ENCODE measurements at places on chromosomes 7 and 10.

GRCh38 chr7:36387435-36388231 lies 2.0 kb upstream of the ANLN start:
- no peak for DNase-seq

GRCh38 chr7:25720427-25720826 lies 431.6 kb upstream of the NFE2L3 start:
- peak; percentile 23 for DNase-seq

DNA sequence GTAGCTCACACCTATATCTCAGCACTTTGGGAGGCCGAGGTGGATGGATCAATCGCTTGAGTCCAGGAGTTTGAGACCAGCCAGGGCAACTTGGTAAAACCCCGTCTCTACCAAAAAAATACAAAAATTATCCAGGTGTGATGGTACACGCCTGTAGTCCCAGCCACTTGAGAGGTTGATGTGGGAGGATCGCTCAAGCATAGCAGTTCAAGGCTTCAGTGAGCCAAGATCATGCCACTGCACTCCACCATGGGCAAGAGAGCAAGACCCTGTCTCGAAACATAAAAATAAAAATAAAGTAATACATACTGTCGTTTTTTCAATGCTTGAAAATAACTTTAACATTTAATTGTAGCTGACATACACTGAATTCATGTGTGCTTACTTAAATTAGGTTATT lies 57.3 kb downstream of the REEP3 start:
- DNase-seq: no peak

DNA sequence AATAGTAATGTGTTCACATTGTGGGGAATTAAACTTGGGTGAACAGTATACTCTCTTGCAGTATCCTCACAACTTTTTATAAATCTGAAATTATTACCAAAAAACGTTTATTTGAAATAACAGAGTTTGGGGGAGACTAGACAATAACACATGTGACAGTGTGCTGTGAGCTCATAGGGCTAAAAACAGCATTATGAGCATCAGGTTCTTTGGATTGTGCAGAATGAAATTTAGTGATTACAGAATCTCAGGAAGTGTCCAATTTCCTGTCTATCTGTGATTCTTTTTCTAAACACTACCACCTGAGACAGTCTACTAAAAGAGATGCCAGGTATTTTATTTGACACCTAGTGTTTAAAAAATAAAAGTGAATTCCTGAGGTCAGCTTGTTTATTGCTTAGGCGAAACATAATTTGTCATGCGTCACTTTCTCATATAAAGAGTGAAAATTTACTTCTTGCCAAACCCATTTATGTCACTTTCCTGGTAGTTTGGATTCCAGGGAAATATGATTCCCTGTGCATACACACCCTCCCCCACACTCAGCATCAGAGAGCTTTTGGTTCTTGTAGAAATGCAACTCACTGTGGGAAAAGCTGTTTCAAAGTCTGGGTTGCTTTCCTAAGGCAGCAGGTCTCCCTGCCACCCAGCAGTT lies 71.2 kb downstream of the AOAH start:
- peak; percentile 55 for DNase-seq

GRCh38 chr10:70053841-70054288 lies 1.2 kb downstream of the MACROH2A2 start:
- no peak for DNase-seq

GRCh38 chr7:139118805-139119485 lies 9.4 kb upstream of the ZC3HAV1 start:
- no peak for DNase-seq

- DNase-seq: peak; percentile 18
Observed at GRCh38 chr7:5827755-5828154, 46.3 kb upstream of the RNF216 start.

- peak; percentile 97 for DNase-seq
Observed at GRCh38 chr10:78944723-78945312, 123.9 kb upstream of the ZMIZ1 start.

DNA sequence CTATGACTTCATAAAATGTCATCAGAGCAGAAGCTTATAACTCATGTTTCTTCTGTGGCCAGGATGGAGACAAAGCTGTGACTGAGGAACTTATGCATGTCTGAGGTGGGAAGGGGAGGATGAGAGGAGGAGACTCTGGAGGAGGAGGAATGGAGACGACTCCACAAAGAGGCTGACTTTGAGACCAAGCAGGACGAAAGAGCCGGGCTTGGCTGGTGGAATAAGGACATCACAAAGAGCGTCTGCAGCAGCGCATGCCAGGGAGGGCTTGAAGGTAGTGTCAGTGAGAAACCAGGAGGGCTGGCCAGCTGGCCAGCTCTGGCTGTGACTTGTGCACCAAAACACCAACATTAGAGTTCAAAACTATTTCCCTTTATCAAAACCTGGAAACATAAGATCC lies 6.1 kb upstream of the GDF2 start:
- DNase-seq: no peak

DNA sequence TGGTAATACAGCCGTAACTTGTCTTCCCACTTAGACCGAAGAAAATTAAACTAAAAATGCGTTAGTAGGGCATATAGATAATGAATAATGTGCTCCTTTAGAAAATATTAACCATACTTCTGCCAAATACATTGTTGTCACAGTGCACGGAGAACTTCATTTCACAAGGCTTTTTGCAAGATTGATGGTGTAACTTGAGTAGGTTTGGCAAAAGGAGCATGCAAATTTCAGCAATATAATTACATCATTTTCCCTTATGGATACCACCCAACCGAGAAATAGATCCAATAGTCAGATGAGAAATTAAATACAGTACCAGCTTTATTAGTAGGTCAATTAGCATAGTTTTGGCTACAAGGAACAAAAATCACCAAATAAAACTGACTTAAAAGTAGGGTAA lies 792.6 kb upstream of the C7orf33 start:
- DNase-seq: no peak

GRCh38 chr7:49822856-49823255 lies 49.4 kb downstream of the VWC2 start:
- no peak for DNase-seq

GRCh38 chr10:71396084-71396710 lies 523 bp upstream of the CDH23 start:
- DNase-seq: peak; percentile 22

DNA sequence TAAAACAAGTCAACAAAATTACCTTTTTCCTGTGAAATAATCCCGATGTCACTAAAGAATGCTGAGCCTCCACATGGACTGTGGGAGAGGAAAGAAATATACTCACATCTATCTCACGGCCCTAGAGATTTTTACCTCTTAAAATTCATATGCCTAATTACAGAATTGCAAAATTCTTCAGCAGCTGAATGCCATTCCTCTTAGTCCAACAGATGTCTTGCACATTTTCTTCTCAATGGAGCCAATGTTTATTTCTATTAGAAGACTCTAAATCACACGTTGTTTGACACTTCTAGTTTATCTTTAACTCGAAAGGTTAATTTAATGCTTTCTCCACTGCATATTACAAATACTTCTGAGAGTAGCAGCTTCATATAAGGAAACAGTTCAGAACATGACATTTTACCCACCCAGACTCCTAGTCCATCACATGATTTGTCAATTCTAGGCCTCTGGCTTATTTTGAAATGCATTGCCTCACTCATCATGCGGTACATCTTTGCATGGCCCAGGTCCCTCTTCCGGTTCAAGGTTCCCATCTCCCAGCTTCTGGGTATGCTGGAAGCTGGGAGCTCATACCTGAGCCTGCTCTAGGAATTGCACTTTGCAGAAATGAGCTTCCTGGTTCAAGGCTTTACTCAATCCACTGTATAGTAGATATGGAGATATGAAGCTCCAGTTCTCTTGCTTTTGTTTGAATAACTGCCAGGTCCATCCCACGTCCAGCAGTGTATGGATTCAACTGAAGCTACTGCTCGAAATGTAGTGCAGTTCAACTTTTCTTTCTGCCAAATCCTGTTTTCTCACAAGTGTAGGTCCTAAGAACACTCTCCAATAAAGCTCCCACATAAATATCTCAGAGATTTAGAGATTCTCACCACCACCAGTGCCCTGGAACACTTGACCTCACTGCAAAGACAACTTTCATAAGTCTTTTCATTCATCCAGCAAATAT lies 306.2 kb downstream of the GPR37 start:
- no peak for DNase-seq

DNA sequence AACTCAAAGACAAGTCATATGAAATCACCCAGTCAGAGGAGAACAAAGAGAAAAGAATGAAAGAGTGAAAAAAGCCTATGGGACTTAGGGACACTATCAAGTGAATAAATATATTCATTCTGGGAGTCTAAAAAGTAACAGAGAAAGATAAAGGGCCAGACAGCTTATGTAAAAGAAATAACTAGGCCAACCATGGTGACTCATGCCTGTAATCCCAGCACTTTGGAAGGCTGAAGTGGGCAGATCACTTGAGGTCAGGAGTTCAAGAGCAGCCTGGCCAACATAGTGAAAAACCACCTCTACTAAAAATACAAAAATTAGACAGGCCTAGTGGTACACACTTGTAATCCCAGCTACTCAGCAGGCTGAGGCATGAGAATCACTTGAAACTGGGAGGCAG lies 154.7 kb upstream of the TMEM106B start:
- no peak for DNase-seq

DNA sequence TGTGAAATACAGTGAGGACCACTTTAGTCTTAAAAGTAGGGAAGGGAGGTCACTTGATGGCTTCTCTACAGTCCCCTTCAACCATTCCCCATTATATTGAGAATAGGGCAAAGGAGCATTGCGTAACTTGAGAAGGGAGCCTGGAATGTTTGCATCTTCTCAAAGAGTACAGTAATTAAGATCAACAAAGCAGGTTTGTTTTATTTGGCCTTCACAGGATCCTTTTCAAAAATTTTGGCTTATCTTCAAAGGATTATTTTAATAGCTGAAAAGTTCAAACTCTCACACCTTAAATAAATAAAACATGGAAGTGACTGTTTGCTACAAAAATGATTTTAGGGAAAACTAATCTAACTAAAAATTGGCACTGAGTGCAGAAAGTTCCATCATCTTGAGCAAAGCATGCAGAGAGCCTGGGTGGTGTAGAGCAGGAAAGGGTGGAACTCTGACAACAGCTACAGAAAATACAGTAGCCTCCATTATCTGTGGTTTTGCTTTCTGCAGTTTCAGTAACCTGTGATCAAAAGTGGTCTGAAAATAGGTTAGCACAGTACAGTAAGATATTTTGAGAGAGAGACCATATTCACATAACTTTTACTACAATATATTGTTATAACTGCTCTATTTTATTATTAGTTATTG lies 214.0 kb downstream of the MDFIC start:
- no peak for DNase-seq

DNA sequence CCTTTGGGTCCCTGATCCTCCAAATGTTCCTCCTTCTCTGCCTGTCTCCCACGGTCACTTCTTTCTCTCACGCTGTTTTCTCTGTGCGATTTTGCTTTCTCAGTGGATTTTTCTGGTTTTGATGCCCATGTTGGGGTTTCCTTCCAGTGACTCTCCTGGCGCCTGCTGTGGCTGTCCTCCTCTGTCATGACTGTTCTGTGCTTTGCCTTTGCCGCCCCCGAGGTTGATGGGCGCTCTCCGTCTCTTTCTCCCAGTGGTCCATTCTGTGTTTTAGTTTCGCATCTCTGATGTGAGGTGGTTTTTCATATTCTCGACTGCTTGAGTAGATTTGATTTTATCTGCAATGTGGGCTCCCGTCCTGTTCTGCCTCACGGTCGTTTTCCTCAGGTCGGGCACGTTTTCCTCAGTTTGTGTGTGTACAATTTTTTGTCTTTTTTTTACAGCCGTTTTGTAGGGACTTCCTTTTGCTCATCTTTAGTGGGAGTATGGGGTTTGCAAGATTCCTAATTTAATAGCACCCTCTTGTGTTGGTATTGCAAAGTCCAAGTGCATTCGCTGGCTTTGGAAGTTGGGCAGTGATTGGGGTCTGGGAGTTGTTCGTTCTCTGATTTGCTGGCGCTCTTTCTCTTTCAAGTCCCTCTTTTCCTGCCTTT lies 100.0 kb downstream of the INPP5A start:
- DNase-seq: peak; percentile 76

GRCh38 chr7:17227766-17228490 lies 70.5 kb upstream of the AHR start:
- DNase-seq: peak; percentile 15

DNA sequence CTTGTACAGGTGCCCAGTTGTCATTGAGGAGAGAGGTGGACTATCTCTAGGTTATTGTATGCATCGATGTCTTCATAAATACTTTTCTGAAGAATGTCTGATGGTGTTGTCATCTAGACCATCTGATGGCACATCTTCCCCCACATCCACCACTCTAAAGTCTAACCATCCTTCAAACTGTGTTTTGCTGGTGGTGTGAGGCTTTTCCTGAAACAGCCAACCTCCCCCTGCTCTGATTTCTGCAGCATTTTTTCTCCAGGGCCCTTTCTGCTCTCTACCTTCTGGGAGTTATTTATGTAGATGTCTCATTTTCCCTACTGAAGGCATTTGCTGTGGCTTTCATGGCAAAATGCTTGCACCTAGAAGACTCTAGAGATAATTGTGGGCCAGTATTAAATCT lies 1.5 kb downstream of the PLCE1 start:
- DNase-seq: no peak

- DNase-seq: peak; percentile 86
Observed at GRCh38 chr10:97701438-97702069, 12.0 kb upstream of the MARVELD1 start.

- DNase-seq: no peak
Observed at GRCh38 chr10:28558923-28559508, 26.1 kb downstream of the WAC start.

- DNase-seq: no peak
Observed at GRCh38 chr10:69262292-69262751, 16.0 kb upstream of the HK1 start.

DNA sequence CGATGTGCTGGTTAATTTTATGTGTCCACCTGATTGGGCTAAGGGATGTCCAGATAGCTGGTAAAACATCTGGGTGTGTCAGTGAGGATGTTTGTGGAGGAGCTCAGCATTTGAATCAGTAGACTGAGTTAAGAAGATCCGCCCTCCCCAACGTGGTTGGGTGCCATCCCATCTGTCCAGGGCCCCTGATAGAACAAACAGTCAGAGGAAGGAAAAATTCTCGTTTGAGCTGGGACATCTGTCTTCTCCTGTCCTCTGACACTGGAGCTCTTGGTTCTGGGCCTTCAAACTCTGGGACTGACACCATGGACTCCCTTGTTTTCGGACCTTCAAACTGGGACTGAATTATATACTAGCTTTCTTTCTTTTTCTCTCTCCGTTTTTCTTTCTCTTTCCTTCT lies 59.6 kb downstream of the CARD11 start:
- no peak for DNase-seq

GRCh38 chr10:69904533-69904932 lies 102.8 kb downstream of the COL13A1 start:
- DNase-seq: no peak

DNA sequence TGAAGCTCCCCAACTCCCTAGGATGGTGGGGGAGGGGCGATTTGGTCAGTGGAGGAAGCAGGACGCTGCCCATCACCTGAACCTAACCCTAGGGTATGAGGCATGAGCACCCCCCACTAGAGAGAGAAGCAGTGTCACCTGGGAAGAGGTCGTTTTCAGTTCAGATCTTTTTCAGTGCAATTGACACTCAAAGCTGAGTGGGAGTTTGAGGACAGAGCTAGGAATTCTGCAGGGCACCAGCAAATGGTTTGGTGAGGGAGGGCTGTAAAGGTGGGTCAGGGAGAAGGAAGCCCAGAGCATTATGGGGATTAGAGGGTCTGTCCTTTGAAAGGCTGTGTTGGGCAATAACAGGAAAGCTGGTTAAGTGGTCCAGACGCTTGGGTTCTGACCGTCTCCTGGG lies 10.9 kb downstream of the BPGM start:
- DNase-seq: no peak
